ENCODE measurements at places on chromosomes 7 and 10.

DNA sequence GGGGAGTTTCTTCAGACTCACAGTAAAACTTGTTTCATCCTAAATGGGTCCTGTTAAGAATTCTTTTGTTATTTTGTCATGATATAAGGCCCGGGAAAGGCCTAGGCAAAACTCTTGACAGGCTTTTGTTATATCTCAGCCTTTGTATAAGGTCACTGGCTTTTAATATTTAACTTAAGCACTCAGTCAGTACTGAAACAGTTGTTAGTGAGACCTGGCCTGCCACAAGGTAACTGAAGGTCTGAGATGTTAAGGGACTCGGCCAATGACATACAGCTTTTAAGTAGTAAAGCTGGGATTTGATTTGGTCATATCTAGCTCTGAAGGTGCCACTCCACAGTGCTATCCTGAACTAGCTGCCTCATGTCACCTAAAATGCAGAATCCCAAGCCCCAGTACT lies 57.2 kb upstream of the STEAP4 start:
- DNase-seq = no peak

DNA sequence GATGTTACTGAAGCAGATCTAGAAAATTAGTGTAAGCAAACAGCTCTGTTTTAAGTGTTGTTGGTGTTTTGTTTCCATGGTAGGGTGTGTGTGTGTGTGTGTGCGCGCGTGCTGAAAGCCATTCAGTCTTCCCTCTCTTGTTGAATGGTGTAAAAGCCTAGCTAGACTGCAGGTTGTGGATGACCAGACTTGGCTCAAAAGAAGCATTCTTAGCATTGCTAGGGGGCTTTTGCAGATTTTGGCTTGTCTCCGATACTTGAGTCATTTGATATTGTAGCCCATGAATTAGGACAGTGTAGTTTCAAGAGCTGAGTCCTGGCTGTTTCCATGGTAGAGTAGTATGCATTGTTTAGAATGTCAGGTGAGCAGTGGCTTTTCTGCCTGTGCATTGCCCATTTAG lies 99.1 kb downstream of the SND1 start:
- DNase-seq = no peak

GRCh38 chr7:80967071-80967916 lies 48.4 kb upstream of the SEMA3C start:
- no peak for DNase-seq

- no peak for DNase-seq
These were observed 293.6 kb downstream of the CSTF2T start for GRCh38 chr10:51405580-51406351.

- DNase-seq = no peak
These were observed 21.4 kb upstream of the MLXIPL start for GRCh38 chr7:73645643-73646174.

- DNase-seq = no peak
These were observed 106.9 kb upstream of the BET1 start for GRCh38 chr7:94111009-94111408.

DNA sequence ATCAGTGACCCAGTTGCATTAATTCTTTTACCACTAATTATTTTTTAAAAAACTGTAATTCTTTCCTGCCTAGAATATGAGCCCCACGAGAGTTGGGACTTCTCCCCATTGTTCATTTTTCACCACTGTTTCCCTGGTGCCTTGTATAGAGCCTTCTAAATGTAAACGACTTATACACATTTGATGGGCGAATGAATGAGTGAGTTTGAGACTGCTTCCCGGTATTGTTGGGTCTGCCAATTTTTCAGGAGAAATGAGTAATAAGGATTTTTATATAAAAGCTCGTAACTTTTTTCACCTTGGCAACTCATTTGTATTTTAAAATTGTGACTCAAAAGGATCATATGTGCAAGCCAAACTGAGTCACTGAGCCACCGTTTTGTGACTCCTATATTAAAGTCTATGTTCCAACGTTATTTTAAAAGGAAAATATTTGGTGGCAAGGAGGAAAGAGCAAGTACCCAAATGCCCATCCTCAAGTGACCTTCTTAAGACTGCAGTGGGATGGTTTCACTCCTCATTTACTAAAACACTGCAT lies 621.3 kb downstream of the KCNMA1 start:
- DNase-seq = no peak

GRCh38 chr10:119420950-119421875 lies 121.3 kb downstream of the RGS10 start:
- no peak for DNase-seq

GRCh38 chr7:79258826-79259225 lies 194.6 kb downstream of the MAGI2 start:
- no peak for DNase-seq

DNA sequence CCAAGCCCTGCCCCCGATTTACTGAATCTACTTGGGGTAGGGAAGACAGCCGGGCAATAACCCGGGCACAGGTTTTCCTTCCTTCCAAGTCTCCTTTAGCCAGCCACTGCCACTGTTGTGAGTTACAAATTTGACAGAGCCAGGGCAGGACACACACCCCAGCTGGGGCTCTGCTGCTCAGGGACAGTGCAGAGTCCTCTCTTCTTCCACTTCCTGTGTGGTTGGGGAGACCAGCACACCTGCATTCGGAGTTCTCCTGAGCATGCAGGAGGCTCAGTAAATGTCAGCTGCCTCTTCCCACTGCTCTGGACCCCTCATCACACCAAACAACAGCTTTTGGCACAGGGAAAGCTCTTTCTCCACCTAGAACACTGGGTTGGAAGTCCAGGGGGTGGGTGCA lies 21.3 kb downstream of the CHST15 start:
- DNase-seq = no peak

GRCh38 chr7:96591900-96592676 lies 117.6 kb downstream of the SEM1 start:
- no peak for DNase-seq

DNA sequence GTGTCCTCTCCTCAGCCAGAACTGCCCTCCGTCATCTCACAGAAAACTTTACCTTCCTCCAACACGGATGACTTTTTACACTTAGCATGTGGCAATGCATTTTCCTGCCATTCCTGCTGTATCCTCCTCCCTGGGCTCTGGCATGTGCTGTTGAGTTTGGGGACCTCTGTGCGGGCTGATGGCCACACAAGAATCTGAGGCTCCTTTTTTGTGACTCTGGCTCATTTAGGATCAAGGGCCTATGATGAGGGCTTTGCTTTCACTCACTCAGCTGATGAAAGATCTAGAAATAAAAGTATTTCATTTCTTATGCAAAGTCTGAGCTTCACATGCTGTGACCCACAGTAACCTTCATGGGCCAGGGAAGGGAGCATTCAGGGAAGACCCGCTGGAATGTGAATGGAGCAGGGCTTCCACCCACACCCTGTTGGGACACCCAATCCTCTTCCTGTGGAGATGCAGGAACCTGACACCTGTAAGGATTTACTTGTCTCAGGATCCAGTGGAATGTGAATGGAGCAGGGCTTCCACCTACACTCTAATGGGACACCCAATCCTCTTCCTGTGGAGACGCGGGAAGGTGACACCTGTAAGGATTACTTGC lies 500.3 kb upstream of the MKI67 start:
- DNase-seq = no peak

DNA sequence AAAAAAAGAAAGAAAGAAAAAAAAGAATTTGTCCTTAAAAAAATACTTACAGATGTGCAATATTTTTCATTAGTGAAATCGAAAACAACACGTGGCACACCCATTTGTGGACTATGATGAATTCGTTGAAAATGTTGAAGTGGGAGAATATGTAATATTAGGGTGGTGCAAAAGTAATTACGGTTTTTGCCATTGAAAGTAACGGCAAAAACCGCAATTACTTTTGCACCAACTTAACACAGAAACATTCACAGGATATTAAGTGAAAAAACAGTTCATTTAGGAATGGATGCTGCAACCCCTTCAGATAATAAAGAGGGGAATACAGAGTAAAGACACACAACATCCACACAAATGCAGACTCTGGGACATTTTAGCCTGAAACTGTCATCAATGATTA lies 96.0 kb downstream of the CALN1 start:
- no peak for DNase-seq

GRCh38 chr10:74891053-74891452 lies 64.7 kb downstream of the KAT6B start:
- no peak for DNase-seq

DNA sequence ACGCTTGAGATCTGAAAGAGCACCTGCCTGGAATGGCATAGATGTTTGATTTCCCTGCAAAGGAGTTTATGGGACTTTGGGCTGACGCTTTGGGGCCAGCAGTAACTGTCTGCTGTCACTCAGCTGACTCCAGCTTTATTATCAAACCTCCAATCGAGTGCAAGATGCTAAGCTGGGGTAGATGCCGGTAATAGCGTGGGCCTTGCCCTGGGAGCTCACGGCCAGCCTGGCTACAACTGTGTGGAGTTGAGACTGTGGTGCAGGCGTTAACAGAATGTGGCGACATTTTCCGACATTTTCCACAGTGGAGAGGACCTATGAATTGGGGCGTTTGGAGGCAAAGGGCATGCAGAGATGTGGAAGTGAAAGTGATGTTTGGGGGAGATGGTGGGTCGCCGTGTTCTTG lies 1.3 kb downstream of the CHST12 start:
- DNase-seq = no peak

DNA sequence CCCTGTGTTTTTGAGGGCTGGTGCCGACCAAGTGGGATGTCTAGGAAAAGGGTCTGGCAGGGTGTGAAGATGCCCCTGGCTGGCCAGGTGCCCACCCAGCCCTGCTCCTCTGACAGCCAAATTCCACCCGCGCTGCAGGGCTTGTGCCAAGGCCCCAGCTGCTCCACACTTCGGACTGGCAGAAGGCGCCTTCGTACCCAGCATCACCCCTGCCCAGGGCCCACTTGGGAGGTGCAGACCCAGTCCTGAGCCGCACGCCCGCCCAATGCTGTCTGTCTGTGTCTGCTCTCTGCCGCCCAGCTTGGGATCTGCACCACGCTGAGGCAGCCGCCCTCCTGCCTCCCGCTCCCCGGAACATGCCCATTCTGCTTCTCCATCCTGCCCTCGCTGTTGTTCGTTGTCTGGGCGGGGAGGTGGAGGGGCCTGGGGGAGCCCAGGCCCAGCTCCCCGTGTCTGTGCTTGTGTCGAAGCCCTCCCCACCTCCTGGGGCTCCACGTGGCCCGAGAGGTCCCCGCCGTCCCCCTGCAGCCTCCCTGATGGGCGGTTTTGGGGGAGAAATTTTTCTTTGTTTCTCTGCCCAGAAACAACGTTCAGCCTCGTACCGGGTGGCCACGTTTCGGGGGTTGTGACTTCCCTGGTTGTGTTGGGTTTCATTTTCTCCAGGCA lies 36.9 kb upstream of the PPIF start:
- no peak for DNase-seq

- no peak for DNase-seq
These were observed 28.4 kb upstream of the NPFFR1 start for GRCh38 chr10:70312249-70312648.

DNA sequence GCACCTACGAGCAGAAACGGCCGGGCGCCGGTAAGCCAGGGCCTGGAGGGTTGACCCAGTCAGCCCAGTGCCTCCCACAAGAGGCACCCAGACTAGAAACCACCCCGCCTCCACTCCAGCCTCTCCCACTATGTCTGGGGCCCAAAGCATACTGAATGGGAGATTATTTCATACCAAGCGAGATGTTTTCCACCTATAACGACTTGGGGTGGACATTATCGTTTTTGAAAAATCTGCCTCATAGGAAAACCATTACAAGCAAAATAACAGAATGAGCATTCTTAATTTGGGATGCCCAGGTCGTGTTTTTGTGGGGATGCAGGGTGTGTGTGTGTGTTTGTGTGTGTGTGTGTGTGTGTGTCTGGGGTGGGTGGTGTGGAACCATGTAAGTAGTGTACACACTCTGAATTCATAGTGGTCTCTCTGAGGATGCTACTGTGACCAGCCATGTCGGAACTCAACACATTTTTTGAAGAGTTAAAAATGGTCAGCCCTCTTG lies 1.6 kb downstream of the HOXA6 start:
- DNase-seq = no peak

DNA sequence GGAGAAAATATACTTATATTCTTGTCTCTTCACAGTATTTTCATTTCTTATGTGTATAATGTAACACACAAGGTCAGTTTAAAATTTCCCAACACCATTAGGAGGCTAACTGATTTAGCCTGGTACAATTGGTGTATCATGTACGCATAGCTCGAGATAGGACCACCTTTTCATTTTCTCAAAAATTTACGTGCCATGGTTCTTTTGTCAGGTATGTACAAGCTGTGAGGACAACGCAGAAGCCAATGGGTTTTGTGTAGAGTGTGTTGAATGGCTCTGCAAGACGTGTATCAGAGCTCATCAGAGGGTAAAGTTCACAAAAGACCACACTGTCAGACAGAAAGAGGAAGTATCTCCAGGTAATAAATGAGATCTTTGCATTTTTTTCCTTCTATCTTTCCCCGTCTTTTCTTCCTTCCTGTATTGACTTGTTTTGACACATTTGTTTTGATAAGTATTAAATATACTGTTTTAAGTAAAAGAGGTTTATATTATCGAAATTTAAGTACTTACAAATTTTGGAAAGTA lies 55.0 kb downstream of the TRIM24 start:
- DNase-seq = no peak

DNA sequence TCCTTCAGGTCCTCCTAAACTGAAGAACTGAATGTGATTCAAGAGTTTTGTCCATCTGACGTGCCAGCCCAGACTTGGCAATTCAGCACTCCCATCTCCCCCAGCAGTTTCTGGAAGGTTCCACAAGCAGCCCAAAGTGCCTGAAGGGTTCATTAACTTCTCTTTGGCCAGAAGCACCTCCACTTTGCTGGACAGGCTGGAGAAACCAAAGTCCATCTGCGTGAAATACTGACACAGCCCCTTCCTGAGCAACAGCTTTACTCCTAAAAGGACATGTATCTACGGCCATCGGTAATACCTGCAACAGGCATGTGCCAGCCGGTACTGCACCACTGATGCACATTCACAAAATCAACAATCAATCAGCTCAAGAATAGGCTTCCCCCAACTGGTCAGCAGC lies 48.5 kb downstream of the RSU1 start:
- no peak for DNase-seq

DNA sequence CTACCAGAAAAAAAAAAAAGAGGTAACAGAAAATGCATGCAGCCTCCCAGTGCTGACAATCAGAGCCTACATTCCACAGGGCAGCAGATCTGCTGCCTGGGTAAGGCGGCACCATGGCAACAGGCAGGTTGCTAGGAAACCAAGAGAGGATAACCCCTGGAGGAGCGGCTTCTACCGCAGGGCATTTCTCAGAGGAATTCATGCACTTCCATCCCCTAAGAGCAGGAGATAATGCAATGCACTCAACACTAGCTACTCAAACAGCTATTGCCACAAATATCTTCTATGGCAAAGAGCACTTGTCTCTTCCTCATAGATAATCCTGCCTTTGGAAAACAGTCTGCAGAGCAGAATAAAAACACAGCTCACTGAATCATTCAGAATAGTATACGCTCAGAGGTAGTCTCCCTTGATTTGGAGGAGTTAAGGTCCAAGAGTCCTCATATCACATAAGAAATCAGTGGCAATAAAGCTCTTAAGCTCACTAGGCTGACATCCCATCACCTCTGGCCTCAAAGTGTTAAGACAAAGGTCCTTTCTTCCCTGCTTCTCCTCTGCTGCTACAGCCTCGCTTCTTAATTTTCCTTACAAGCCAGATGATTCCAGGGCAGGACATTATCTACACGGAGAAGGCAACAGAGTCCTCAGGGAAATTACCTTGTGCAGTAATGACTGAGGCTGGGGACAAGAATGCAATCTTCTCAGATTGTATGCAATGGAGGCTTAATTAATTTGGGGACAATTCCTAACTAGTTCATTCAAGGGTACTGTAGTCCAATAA lies 10.7 kb downstream of the PSAP start:
- no peak for DNase-seq

GRCh38 chr7:33500703-33501701 lies 371.6 kb downstream of the BBS9 start:
- no peak for DNase-seq

- no peak for DNase-seq
These were observed 33.8 kb upstream of the INPP5A start for GRCh38 chr10:132503581-132504421.

- peak; percentile 63 for DNase-seq
These were observed 531 bp downstream of the IKZF1 start for GRCh38 chr7:50304911-50305582.
